ENCODE measurements at places on chromosomes 11 and 22.

GRCh38 chr11:32255841-32256240 lies 165.0 kb downstream of the RCN1 start:
- no peak for DNase-seq

GRCh38 chr11:43116071-43116470 lies 195.7 kb upstream of the API5 start:
- DNase-seq: no peak

- peak; percentile 62 for DNase-seq
Measured at GRCh38 chr11:113796663-113797259, 17.2 kb downstream of the CLDN25 start.

DNA sequence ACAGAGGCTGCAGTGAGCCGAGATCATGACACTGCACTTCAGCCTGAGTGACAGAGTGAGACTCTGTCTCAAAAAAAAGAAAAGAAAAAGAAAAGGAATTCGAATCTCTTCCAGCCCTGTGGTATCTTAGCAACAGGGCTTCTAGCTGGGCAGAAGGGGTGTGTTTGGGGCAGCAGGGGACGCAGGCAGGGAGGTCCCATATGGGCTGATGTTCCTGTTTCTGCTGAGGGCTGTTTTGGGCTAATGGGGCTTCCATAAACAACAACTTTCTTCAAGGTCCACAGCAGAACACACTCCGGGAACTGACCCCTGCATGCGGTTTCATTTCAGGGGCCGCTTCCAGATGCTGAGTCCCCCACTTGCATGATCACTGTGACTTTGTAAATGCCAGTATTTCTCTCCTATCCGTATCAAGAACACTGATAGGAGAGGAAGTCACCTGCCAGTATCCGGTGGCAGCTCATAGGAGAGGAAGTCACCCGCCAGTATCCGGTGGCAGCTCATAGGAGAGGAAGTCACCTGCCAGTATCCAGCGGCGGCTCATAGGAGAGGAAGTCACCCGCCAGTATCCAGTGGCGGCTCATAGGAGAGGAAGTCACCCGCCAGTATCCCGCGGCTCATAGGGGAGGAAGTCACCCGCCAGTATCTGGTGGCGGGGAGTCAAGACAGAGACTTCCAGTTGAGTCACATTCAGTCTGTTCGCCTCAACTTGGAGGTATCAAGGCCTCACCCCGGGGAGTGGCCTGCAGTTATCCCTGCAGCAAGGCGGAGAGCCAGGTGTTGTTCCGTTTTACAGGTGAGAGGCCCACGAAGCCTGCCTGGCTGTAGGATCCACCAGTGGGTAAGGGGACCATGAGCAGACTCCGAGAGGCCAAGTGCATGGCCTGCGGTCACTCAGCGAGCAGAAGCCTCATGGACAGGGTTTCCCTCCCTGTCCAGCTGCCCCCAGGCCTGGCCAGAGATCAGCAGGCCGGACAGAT lies 8.3 kb upstream of the FGF19 start:
- no peak for DNase-seq

GRCh38 chr11:62546929-62547625 lies 471 bp upstream of the AHNAK start:
- peak; percentile 65 for DNase-seq

DNA sequence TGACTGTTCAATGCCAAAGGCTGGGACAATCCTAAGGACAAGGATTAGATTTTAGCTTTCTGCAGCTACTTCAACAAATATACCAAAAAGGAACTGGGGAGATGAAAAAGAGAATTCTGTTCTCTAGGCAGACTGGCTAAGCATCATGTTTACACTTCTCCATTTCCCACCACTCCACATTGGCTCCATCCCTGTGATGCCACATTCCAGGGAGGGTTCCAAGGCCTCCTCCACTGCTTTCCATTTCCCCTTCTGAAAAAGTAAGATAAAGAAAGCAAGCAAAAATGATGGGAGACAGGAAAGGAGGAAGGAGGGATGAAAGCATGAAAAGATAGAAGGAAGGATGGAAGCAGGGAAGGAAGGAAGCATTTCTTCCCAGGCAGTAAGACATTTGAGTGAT lies 315.8 kb downstream of the BLID start:
- DNase-seq: no peak
